NCI-H69 (cell line): ENCODE measurements at places on chromosomes 6 and 20.

DNA sequence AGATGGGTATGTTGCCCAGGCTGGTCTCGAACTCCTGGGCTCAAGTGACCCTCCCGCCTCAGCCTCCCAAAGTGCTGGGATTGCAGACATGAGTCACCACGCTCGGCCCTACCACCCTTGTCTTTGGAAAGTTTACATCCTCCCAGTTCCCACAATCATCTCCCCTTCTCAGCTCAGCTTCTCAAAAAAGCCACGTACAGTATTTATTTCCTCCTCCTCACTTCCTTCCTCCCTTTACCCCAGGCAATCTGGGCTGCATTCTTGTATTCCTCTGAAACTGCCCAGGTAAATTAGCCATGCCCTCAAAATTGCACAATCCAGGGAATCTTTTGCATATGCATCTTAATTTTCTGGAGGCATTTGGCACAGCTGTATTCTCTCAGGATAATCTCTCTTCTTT lies 7.4 kb upstream of the SLC23A2 start:
- DNase-seq = no peak

- no peak for DNase-seq
Observed at GRCh38 chr20:9156529-9157280, 87.8 kb downstream of the PLCB4 start.

GRCh38 chr6:40887792-40888340 lies 151.2 kb downstream of the UNC5CL start:
- peak; percentile 22 for DNase-seq

DNA sequence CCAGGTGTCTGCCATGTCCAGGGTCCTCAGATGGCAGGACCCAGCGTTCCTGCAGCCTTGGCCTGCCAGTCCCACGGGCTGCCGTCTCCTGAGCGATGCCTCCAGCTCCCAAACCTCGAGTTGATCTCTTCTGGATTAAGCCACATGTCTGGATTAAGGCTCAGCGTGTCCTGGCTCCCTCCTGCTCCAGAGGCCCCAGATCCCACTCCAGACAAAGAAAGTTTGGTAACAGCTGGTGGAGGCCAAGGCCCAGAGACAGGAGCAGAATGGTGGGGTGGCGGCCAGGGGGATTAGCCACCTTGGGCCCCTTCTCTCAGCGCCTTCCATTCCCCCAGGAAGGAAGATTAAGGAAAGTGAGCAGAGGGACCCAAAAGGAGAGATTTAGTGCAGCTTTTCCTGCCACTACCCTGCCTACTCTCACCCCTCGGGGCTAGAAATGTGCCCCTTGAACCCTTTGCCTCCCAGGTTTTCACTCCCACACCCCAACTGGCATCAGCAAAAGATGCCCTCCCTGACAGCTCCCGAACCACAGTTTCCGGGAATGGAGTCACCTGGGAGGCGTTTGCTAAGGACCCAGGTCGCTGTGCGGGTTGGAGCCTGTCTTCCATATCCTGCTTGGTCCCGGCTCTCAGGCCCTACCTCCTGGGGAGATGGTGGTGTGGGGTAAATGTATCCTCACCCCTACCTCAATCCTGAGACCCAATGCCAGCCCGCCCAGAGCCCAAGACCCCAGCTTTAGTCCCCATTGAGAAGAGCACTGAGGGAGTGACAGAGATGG lies 6.9 kb downstream of the SPDEF start:
- DNase-seq = no peak

DNA sequence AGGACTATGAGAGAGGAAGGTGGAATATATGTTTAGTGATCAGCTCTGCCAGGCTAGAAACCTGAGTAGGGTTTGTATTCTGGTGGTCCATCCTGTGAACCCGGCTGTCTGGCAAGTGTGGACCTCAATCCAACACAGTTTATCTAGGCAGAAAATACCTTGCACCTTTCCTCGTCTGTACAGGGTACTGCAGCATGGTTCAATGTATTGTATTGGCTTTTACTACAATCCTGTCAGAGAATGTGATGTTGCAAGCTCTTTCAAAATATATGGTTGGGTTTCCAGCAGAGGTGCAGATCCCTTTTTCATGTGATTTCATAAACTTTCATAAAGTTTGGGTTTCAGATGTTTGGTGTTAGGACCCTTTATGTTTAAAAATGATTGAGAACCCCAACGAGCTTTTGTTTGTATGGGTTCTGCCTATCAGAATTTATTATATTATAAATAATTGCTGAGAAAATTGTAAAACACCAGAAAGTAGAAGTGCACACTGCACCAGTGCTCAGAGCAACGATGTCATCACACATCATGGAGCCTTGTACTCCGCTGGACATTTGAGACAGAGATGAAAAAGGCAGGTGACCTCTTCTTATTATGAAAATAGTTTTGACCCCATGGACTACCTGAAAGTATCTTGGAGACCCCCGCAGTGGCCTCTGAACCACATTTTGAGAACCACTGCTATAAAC lies 106.6 kb downstream of the RTN4IP1 start:
- no peak for DNase-seq

DNA sequence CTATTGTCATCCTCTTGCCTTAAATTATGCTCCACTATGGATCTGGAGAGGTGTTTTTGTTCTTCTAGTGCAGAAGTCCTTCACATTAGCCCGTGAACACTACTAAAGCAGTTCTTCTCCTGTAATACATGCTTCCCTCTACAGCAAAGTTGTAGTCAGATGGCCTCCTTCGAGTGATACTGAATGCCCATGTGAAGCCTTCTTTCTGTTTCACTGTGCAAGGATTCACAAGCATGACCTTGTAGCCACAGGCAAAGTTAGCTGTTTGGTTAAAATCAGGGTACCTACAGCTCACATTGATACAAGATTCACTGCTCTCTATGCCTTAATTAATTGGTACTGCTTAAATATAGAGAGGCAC lies 47.6 kb downstream of the ARHGAP18 start:
- peak; percentile 73 for DNase-seq

GRCh38 chr6:145199961-145200360 lies 535.4 kb downstream of the EPM2A start:
- peak; percentile 85 for DNase-seq

DNA sequence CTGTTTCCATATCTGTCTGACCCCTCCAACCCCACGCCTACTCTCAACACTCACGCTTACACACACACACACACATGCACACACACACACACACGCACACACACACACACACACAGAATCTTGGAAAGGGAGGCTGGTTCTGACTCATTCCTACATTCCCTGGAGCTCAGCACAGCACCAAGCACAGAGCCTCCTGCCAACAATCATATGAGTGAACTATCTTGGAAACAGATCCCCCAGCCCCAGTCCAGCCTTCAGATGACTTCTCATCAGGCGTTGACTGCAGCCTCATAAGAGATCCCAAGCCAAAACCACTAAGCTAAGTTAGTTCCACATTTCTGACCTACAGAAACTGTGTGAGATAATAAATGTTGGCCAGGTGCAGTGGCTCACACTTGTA lies 14.1 kb upstream of the HCK start:
- DNase-seq = no peak

GRCh38 chr6:129759796-129760605 lies 50.0 kb upstream of the ARHGAP18 start:
- no peak for DNase-seq

- no peak for DNase-seq
Observed at GRCh38 chr6:149273318-149273717, 44.2 kb upstream of the TAB2 start.

- DNase-seq = no peak
Observed at GRCh38 chr6:42314571-42315258, 97.1 kb upstream of the MRPS10 start.

- DNase-seq = peak; percentile 52
Observed at GRCh38 chr20:47358672-47359529, 2.4 kb upstream of the ZMYND8 start.

- peak; percentile 17 for DNase-seq
Observed at GRCh38 chr6:48817333-48818051, 645.6 kb downstream of the MMUT start.

- DNase-seq = no peak
Observed at GRCh38 chr20:1362484-1362883, 30.4 kb downstream of the FKBP1A start.

- DNase-seq = peak; percentile 35
Observed at GRCh38 chr20:48329676-48330664, 497.8 kb downstream of the PREX1 start.
